ENCODE measurements at places on chromosomes 16 and 17.

DNA sequence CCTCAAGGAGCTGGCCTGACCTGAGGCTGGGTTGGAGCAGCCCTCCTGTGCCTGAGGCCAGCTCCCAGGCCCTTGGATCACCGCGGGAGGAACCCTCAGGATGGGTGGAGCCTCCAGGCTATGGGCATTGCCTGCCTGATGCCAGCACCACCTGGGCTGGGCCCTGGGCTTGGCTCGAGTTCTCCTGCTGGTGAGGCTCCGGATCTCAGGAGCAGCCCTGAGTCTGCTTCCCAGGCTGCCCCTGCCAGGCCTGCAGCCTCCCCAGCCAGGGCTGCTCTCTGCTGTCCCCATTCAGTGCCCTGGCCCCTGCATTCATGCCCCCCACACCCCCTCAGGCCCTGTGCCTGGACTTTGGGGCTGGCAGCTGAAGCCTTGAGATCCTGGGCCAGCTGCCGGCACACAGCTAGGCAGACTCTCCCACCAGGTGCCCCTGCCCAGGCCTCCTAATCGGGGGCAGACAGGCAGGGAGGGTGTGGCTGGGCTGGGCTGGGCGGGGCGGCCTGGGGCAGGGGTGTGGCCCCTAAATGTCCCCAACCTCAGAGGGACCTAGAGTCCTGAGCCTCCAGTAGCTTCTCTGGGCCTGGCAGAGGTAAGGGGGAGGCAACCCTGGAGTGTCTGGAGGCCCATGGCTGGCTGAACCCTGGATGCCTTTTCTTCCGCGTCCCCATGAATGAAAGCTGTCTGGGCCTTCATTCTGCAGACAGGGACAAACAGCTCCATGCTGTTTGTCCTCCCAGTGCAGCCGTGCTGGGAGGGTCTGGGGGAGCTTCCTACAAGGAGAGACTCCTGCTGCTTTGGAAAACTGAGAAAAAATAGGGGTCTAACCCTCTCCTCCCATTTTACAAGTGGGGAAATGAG, 1.1 kb upstream of the PIGQ start:
- DNase-seq = no peak

DNA sequence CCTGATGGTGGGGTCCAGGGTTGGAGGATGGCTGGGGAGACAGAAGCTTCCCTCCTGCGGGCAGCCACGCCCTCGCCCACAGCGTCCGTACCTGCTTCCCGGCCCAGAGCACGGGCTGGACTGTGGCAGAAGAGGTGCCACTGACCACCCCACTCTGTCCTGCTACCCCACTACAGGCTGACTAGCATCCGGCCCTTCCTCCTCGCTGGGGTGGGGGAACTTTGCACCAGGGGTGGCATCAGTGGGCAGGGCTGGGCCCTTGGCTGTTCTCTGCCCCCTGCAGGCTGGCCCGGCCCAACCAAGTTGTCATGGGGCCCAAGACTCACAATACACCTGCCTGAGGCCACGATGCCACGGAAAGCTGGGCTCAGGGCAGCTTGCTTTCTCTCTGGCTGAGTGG, 73.0 kb downstream of the KLHDC4 start:
- DNase-seq = no peak

DNA sequence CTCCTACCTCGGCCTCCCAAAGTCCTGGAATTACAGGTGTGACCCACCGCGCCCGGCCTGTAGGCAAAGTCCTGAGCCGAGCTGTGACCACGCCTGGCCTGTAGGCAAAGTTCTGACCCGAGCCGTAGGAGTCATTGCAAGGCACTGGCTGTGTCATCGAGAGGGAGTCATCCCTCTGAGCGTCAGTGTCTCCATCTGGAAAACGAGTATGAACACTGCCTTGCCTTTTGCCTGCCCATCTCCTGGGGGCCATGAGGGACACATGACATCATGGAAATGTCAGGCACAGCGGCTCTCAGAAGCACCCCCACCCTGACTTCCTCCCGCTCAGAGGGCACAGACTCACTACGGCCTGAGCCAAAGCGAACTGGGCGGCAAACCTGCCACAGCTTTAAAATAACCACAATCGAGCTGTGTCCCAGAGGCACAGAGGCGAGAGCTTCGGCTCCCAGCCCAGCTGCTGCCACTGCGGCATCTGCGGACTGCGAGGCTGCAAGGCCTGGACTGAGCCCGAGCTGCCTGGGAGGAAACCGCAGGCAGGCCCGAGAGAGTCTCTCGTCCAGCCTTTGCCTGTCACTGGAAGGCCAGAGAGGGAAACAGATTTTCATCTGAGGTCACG, 50.8 kb downstream of the RPH3AL start:
- no peak for DNase-seq

GRCh38 chr16:89370081-89370511, 120.3 kb downstream of the ANKRD11 start:
- no peak for DNase-seq

DNA sequence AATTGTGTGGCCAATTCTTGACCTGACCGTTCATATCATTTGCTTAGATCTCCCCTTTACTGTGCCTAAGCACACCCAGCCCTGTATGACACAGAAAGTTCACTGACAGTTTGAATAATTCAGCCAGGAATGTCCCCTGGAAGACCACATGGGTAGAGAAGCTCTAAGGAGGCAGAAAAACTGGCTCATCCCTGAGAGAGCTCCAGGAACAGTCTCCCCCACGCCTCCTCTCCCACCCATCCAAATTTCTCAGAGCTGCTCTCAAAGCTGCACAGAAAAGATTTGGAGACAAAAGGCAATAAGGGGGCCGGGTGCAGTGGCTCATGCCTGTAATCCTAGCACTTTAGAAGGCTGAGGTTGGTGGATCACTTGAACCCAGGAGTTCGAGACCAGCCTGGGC, 11.2 kb downstream of the PRAC1 start:
- DNase-seq = no peak

- no peak for DNase-seq
Observed at GRCh38 chr17:21129023-21129681, 2.4 kb downstream of the DHRS7B start.

- no peak for DNase-seq
Observed at GRCh38 chr16:85611194-85611443, 2.0 kb upstream of the GSE1 start.

DNA sequence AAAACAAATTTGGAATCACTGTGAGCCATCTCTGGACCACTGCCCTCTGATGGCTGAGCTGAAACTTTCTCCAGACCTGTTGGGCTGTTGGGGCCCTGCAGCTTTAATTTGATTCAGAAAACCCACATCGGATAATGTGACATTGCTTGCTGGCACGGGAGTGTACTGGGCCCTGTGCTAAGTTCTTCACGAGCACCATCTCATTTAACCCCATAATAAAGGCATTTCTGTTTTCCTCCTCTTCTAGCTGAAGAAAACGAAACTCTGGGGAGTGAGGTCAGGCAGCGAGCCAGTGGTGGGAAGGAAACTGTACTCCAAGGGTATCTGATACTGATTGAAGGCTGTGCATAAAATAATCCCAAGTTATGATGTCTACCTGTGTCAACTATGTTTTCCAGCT, 34.5 kb upstream of the TNRC6A start:
- DNase-seq = no peak

GRCh38 chr17:82862737-82863382, 23.0 kb upstream of the ZNF750 start:
- no peak for DNase-seq

DNA sequence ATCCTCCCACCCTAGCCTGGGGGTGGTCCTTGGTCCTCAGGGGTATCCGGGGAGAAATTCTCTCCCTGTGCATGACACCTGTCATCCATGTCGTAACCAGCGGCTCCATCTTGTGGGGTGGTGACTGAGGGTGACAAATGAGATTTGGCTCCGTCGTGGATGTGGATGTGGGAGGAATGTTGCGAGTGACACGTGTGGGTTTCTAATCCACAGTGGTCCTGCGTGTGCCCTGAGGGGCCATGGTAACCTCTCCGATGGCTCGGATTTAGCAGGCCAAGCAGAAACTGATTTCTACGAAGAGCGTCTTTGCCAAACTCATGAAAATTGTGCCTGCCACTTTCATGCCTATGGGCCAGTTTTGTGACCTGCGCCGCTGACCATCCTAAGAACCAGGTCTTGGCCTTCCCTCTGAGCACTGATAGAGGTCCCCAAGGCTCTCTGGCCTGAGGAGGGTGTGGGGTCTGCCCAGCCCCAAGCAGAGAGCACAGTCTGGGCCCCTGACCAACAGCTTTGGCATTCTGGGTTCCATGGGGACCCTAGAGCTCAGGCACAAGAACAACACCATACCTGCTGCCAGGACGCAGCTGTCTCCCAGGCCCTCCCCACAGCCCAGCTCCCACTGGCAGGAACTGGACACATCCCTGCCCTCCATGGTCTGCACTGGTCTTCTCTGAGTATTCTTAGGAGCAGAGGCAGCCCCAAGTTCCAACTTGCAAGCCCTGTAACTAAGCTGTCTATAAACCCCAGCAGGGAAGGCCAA, 79.0 kb downstream of the AMFR start:
- DNase-seq = no peak

GRCh38 chr17:46144246-46144645, 49.0 kb downstream of the KANSL1 start:
- peak; percentile 36 for DNase-seq

GRCh38 chr17:68640242-68640989, 39.2 kb upstream of the FAM20A start:
- no peak for DNase-seq

- DNase-seq = no peak
Observed at GRCh38 chr16:75556431-75556950, 439 bp upstream of the TMEM231 start.

DNA sequence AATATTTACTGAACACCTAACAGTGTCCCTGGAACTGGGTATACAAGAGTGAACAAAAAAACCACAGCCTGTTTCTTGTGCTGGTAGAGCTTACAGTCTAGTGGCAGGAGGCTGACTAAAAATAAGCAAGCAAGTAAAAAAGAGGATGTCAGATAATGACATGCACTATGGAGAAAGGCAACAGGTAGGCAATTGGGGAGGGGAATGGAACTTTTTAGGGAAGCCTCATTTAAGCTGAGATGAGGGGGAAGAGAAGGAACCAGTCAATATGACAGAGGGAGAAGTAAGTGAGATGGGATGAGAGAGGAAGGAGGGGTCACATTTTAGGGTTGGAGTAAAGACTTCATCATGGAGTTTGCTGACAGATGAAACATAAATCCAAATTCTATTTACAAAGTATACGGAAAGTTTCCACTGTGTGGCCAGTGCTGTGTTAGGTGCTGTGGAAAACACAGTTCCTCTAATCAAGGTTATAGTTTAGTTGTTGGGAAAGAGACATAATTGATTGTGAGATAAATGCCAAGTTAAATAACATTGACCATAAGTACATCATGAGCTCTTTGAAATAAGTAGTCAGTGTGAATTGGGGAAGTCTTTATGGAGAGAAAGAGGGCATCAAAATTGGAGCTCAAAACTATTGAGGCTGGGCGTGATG, 251.4 kb downstream of the FTO start:
- no peak for DNase-seq

DNA sequence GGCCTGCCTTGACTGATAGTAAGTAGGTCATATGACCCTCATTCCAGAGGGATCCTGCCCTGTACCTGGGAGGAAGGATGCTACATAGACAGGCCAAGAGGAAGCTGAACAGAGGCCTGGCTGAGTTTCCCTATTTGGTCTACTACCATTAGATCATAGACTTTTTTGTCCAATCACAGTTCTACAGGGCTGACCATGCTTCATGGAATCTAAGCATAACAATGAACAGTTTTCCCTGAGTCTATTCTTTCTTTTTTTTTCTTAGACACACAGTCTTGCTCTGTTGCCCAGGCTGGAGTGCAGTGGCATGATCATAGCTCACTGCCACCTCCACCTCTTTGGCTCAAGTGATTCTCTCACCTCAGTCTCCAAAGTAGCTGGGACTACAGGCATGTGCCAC, 3.9 kb downstream of the GPR179 start:
- DNase-seq = no peak

DNA sequence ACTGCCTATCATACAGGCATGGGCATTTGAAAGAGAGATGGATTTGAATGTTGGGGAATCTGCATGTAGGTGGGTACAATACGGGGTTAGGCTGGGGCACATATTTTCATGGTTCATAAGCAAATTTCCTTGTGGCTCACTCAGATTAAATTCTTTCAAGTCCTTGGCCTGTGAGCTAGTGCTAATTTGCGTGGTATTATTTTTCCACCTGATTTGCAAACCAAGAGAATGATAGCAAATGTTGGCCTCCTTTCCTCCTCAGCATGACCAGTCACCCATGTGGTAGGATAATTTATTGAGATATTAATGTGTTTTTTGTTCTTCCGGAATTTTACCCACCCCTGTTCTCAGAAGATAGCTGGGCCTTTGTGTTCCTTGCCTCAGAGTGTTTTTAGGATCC, 22.9 kb downstream of the FAM20A start:
- DNase-seq = peak; percentile 94

DNA sequence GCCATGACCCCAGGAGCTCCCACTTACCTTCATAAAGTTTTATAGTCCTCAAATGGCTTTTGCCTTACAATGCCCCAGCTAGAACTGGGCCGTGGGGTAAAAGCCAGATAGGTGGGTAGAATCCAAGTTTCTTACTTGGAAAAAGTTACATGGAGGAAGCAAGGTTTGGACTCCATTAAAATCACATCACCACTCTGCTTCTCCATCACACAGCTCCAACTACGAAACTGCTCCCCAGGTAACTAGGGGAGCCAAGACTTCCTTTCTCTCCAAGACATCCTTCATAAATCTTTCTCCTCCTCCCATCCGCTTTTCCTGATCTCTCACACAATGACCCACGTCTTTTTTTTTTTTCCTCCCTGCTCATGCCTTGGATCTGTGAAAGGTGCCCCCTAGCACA, 130.8 kb upstream of the RCVRN start:
- no peak for DNase-seq

DNA sequence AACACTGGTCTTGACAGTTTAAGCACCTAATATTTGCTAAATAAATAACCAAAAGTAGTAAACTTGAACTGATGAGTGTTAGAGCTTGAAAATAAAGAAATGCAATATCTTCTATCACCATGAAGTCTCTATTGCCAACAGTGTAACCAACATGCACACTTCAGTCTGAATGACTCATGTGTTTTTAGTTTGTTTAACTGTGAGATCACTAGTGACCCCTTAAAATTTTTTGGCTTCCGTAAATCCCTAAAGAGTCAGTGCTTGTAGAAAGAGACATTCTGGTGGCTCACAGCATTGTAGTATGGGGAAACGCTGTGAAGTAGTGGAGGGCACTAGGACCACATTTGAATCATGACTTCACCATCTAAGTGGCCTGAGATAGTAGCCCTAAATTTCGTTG, 341.1 kb downstream of the PMP22 start:
- no peak for DNase-seq

DNA sequence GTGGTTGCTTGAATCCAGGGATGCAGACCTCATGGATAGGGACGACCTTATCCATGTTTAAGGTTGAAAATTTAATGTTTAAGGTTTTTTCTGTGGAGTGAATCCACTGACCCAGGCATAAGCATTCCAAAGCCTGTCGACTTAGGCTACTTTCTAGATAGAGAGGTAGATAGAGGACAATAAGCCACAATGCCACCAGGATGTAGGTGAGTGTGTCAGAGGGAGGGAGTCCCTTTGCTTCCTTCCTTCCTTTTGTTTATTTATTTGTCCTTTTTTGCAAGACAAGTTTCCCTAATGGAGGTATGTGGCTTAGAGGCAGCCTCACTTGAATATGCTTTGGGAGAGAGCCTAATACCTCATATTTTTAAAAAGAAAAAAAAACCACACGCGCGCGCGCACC, 834.2 kb upstream of the SOX9 start:
- DNase-seq = no peak
